ENCODE measurements at places on chromosomes 5 and 9. TPM values are rescaled to one million over a fixed set of nuclear protein-coding genes. Genes with fewer than 3 reads are reported as not detected.

PANK3 gene
- 59.6 TPM for total RNA-seq

CEP78 gene
- 41.1 TPM for total RNA-seq

EGFL7 gene
- 1.2 TPM for total RNA-seq

ENTPD8 gene
- total RNA-seq: not detected

KIAA0825 gene
- total RNA-seq: 0.76 TPM

DNA sequence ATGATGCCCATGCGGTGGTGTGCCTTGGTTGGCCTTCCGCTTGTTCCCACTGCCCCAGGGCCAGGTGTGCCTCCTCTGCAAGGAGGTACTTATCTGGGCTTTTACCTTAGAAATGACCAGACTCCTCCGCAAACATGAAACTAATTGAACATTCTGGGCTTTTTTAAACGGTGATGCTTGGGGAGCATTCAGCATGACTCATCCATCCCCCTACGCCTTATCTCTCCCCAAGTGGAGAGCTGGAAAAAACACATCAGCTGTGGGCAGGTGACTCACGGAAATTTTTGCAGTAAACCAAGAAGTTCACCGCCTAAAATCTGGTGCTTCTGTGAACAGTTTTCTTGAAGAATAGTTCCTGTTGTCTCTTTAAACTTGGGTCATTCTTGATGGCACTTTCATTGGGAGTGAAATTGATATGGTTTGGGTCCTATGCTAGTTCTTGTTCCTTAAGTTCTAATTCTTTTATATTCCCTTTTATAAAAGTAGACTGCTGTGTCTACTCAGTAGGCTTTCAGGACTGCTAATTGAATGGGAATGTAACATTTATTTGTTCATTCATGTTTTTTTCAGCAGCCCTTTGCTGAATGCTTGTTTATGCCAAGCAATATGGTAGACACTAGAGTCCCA, 39.6 kb downstream of the SFXN1 start:
- peak; percentile 85 for DNase-seq
- H3K4me3 ChIP-seq: peak overlapping the region; percentile 72
- peaks cover 85% of the 10 kb centered on the region for H3K4me1 ChIP-seq
- H3K36me3 ChIP-seq: peaks cover 92% of the 10 kb centered on the region
- H3K27ac ChIP-seq: peak overlapping the region; percentile 100

DNA sequence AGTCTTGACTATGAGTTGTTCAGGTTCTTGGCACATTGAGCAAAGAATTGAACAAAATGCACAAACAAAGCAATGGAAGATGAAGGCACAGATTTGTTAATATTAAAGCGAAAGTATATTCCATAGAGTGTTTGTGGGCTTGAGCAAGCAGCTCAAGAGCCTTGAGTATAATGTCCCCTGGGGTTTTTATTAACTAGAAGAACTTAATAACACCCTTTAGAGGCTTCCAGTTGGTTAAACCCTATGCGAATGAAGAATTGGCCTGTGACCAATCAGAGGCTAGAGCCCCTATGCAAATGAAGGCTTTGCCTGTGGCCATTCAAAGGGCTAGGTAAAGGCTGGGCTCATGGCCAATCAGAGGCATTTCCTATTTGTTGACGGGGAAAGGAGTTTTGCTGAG, 135.3 kb upstream of the IL12B start:
- no peak for DNase-seq
- no peak overlapping the region for H3K27ac ChIP-seq
- H3K4me1 ChIP-seq: peaks cover 20% of the 10 kb centered on the region
- H3K36me3 ChIP-seq: no peaks in the 10 kb centered on the region
- H3K4me3 ChIP-seq: no peak overlapping the region

- no peak for DNase-seq
- H3K36me3 ChIP-seq: no peaks in the 10 kb centered on the region
- no peak overlapping the region for H3K27ac ChIP-seq
- no peak overlapping the region for H3K4me3 ChIP-seq
- no peaks in the 10 kb centered on the region for H3K27me3 ChIP-seq
Observed at GRCh38 chr5:124962111-124962510, 215.7 kb upstream of the ZNF608 start.

DNA sequence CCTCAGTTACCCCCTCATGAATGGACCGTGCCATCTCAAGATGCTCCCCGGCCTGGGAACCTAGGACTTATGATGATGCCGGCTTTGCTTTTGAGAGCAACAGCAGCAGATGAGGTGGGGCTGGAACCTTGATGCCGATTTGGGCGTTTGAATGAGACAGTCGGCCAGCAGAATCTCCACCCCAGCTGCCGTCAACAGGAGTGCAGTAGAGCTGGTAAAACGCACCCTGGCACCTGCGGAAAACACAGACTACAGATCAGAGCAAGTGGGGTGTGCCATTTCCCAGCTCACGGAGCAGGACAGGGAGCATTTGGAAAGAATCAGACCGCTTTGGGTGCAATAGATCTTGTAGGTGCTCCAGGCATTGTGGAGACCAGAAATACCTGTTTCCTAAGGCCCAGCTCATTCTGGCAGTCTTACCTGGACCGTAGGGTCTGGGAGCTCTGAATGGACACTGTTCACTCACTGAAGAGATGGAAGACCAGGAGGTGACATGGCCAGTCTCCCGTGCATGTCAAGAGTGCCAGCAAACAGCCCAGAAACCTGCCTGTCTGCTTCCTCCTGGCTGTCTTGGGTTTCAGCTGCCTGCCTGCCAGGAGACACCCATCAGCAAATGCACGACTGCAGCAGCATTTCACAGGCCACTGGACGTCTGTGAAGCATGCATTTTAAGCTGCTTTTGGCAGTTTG, 317.7 kb upstream of the IRX4 start:
- DNase-seq: no peak
- no peak overlapping the region for H3K27ac ChIP-seq
- no peaks in the 10 kb centered on the region for H3K4me1 ChIP-seq
- H3K4me3 ChIP-seq: no peak overlapping the region
- no peaks in the 10 kb centered on the region for H3K36me3 ChIP-seq

DNA sequence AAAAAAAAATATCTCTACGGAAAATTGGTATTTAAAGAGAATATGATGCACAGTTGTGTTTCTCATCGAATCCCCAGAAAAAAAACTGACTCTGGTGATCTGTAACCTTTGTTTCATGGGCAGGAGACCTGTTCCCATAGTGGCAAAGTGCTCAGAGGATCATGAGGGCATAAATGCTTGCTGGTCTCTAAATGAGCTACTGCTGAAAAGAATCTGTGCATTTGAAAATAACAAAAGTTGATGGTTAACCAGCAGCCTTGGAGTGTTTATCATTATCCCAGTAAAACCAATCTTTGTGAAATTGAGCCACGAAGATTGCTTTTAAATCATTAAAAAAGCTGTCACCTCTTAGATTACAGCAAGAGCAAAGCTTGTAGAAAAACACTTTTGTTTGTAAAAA, 775.4 kb downstream of the MTRR start:
- H3K4me1 ChIP-seq: no peaks in the 10 kb centered on the region
- no peak overlapping the region for H3K4me3 ChIP-seq
- no peak for DNase-seq
- no peak overlapping the region for H3K27ac ChIP-seq
- H3K27me3 ChIP-seq: no peaks in the 10 kb centered on the region

DNA sequence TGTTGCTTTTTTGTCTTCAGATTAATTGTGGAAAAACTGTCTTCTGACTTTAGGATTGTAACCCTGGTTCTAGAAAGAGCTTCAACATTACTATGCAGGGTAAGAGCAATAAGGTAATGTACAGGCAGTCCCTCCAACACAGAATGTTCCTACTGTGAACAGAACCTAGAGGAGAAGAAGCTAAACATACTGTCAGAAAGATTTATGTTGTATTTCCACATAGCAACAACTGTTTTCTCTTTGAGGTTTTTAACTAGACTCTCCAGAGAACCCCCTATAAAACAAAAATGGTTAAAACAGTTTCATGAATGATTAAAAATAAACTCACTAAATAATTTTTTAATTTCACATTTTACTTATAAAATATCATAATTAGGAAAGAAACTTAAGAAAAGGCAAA, 64.3 kb upstream of the NAA35 start:
- H3K27me3 ChIP-seq: no peaks in the 10 kb centered on the region
- DNase-seq: no peak
- H3K4me3 ChIP-seq: no peak overlapping the region
- H3K27ac ChIP-seq: no peak overlapping the region
- no peaks in the 10 kb centered on the region for H3K36me3 ChIP-seq
- no peaks in the 10 kb centered on the region for H3K4me1 ChIP-seq

- H3K4me3 ChIP-seq: no peak overlapping the region
- no peak for DNase-seq
- H3K36me3 ChIP-seq: no peaks in the 10 kb centered on the region
- H3K27ac ChIP-seq: no peak overlapping the region
- no peaks in the 10 kb centered on the region for H3K4me1 ChIP-seq
Observed at GRCh38 chr5:164119806-164120447, 614.5 kb downstream of the MAT2B start.

- no peak overlapping the region for H3K27ac ChIP-seq
- no peaks in the 10 kb centered on the region for H3K36me3 ChIP-seq
- no peak for DNase-seq
- no peaks in the 10 kb centered on the region for H3K4me1 ChIP-seq
- H3K4me3 ChIP-seq: no peak overlapping the region
Observed at GRCh38 chr9:15867334-15867733, 314.5 kb downstream of the CCDC171 start.

- no peak for DNase-seq
- no peak overlapping the region for H3K27ac ChIP-seq
- H3K27me3 ChIP-seq: no peaks in the 10 kb centered on the region
- H3K36me3 ChIP-seq: no peaks in the 10 kb centered on the region
Observed at GRCh38 chr5:124309241-124309980, 437.0 kb downstream of the ZNF608 start.

DNA sequence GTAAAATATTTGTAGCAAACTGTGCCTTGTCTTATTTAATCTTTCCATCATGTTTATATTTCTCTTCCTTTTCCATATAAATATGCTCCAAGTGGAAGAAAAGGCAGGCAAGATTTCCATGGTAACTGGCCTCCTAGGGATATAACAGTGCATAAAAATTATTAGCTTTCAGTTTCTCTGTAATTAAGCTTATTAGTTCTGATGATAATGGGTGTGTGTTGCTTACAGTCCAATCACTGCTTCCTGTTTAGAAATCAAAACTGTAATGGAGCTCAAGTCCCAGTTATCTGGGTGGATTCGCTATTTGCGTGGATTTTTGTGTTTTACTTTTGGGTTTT, 213.0 kb downstream of the PJA2 start:
- H3K4me3 ChIP-seq: no peak overlapping the region
- H3K27me3 ChIP-seq: no peaks in the 10 kb centered on the region
- DNase-seq: no peak
- no peaks in the 10 kb centered on the region for H3K4me1 ChIP-seq
- no peaks in the 10 kb centered on the region for H3K36me3 ChIP-seq

- no peak overlapping the region for H3K27ac ChIP-seq
- no peaks in the 10 kb centered on the region for H3K36me3 ChIP-seq
- DNase-seq: no peak
- H3K4me3 ChIP-seq: no peak overlapping the region
Observed at GRCh38 chr9:111970827-111971226, 74.2 kb downstream of the UGCG start.
